ENCODE measurements at places on chromosomes 2 and 18.

GRCh38 chr2:224194161-224194560, 155.1 kb upstream of the SERPINE2 start:
- no peak for DNase-seq

DNA sequence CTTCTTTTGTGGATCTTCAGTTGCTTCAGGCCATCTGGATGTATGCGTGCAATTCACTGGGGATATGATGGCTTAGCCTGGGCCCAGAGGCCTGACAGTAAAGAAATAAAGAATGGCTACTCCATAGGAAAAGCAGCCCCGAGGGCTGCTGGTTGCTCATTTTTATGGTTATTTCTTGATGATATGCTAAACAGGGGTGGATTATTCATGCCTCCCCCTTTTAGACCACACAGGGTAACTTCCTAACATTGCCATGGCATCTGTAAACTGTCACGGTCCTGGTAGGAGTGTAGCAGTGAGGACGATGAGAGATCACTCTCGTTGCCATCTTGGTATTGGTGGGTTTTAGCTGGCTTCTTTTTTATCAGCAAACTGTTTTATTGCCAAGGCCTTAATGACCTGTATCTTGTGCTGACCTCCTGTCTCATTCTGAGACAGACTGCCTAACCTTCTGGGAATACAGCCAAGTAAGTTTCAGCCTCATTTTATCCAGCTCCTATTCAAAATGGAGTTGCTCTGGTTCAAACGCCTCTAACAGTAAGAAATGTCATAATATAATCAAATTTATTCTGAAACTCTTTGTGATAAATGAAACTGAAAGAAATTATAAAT, 60.5 kb downstream of the DSEL start:
- DNase-seq: no peak

DNA sequence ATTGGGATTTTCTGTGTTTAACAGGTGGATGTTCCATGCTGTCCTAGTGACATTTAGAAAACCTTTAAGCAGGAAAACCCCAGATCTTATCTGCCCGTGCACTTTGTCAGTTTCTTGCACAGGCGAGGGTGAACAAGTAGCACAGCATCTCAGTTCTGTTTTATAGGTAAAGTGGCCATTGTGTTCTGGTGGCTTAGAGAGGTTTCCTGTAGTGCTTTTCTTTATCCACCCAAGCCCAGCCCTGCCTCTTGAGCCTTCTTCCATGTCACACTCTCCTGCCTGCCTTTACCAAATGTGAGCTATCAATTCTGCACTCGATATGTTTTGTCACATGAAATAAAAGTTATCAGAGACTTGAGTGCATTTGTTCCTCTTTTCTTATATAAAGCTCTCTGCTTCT, 135.3 kb upstream of the NOSTRIN start:
- DNase-seq: no peak

- no peak for DNase-seq
Observed at GRCh38 chr2:98093611-98094010, 6.6 kb downstream of the VWA3B start.

DNA sequence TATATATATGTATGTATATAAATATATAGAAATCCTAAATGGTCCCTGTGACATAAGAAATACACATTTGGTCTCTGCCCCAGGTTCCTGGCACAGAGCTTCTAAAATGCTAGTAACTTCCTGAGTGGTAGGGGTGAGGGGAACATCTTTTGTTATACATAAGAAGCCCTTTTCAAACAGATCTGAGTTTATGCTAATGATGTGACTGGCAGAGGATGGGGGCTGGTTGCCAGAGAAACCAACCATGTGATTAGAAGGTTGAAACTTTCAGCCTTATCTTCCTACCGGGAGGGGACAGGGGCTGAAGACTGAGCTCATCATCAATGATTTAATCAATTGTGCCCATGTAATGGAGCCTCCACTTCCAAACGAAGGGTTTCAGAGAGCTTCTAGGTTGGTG, 16.3 kb downstream of the MFSD2B start:
- DNase-seq: no peak

GRCh38 chr2:236553522-236553921, 16.1 kb upstream of the ACKR3 start:
- no peak for DNase-seq

- no peak for DNase-seq
Observed at GRCh38 chr2:43184339-43184895, 42.0 kb downstream of the ZFP36L2 start.

DNA sequence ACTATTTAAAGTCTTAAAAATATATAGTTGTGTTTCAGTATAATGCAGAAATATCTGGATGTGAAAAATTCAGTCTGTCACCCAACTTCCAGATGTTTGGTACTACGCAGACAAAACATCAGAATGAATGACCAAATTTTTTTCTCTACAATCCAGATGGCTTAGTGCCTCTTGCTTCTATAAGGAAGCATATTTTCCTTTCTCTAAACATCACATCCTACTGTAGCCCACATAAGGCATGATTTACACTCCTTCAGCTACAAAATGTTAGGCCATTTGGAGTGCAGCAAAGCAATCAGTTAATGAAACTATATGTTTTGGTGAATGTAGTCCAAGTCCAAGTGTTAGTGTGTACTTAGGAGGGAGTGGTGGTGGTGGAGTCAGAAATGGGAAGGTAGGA, 162.9 kb upstream of the SIX2 start:
- DNase-seq: no peak

GRCh38 chr2:112671801-112672200, 26.1 kb downstream of the SLC20A1 start:
- no peak for DNase-seq

DNA sequence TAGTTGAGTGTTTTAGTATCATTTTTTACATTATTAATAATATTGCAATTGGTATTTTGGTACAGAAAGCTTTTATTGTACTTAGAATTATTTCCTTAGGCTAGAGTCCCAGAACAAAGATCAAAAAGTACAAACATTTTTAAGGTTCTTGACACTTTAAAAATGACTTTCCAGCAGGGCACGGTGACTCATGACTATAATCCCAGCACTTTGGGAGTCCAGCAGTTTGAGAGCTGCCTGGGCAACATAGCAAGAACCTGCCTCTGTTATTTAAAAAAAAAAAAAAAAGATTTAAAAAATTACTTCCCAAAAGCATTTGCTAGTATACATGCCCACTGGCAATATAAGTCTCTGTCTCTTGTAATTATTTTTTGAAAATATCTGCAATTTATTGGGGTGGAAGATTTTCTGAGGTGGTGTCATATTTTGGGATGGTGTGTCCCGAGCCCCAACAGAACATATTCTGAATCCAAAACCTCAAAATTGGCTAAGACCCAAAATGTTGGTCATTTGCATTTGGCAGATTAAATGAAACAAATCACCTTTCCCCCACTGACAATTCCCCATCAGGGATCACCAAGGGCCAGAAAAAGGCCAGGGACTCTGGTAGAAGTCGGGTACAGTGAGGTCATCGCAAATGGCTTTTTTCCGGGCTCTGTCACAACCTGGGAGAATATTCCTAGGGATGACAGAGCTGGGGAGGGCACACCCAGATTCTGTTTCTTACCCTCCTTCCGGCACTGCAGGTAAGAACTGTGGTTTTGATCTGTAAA, 42.1 kb downstream of the NIFK start:
- DNase-seq: no peak

DNA sequence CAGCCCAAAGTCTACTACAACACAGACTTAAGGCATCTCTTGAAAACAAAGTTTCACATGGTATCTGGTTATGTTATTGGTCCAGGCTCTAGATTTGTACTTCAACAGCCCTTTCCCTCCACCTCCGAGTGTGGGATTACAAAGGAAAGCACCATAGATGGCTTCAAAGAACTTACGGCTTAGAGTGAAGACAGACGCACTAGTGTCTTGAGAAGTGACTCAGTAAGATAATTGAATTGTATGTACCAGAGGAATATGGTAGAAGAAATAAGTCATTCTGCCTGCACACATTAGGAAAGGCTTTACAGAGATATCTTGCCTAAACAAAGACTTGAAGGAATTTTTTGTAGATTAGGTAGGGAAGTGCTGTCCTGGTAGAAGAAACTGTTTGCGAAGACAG, 392.3 kb upstream of the TNP1 start:
- no peak for DNase-seq

DNA sequence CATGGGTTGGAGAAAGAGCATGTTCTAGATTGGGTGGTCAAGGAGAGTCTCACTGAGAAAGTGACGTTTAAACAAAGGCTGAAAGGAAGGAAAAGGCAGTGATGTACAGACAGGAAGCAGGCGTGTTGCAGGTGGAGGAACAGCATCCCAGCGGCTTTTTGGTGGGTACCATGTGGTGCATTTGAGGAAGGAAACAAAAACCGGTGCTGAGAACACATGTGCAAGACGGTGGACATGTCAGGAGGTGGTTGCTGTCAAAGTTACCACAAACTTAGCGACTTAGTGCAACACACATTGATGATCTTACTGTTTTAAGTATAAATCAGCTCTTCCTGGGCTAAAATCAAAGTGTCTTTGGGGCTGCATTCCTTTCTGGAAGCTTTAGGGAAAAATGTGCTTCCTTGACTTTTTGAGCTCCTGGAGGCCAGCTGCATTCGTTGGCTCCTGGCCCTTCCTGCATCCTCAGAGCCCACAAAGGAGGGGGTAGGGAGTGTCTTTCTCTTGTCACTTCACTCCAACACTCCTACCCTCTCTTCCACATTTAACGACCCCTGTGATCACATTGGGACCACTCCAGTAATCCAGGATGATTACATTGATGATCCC, 380.6 kb downstream of the FBXO15 start:
- DNase-seq: no peak

DNA sequence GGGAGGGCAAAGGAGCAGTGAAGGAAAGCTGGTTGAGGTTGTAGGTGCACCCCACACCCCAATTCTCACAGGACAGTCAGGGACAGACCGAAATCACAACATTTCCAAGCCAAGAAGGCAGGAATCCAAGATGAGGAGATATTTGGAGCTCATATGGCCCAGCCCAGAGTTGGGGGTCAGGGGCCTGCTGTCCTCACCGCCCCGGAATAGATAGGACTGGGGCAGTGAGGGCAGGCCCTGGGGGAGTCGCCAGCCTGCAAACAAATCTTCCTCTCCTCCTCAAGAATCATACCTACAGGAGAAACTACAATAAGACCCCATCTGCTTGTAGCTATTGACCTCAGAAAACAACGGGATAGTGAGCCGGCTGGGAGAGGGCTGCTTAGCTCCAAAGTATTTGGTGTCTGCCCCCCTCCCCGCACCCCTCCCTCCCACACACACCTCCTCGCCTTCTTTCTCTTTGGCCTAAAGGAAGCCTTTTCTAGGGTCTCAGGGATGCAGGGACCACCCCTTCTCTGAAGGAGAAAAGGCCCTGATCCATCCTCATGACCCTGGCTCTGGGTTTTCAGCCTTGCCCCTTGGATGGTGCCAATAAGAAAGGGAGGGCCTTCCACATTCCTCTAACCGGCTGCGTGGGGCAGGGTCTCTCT, 3.8 kb downstream of the EN1 start:
- no peak for DNase-seq

DNA sequence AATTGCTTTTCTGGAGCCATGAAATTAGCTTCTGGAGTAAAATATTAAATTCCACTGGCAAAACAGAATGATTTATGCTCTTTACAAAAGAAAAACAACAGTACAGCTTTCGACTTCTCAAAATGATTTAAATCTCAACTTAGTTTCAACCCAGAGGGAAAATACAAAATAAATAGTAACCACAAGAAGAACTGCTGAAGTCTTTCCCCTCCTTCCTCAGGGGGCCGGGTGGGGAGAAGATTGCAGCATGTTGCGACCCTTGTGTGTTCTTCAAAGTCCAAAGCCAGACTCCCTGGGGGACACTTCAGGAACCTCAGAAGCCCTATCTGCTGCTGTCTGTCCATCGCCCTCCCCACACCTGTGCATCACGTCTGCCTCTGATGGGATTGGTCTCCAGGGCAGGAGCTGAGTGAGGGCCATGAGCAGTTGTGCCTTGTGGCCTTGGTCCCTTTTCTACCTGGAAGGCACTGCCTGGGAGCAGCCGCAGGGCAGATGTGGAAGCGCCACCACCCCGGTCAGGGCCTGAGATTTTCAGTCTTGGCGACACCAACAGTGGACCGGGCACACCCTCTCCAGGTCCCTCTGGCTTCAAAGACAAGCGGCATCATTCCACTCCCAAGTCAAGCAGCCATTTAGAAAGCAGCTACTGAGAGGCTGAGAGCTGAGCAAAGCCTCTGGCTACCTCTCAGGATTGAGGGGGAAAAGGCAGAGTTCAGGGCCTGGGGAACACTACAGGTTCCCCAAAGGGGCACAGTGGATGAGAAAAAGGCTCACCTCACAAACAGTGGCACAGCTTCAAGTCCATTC, 210.1 kb upstream of the RAB6C start:
- DNase-seq: no peak

DNA sequence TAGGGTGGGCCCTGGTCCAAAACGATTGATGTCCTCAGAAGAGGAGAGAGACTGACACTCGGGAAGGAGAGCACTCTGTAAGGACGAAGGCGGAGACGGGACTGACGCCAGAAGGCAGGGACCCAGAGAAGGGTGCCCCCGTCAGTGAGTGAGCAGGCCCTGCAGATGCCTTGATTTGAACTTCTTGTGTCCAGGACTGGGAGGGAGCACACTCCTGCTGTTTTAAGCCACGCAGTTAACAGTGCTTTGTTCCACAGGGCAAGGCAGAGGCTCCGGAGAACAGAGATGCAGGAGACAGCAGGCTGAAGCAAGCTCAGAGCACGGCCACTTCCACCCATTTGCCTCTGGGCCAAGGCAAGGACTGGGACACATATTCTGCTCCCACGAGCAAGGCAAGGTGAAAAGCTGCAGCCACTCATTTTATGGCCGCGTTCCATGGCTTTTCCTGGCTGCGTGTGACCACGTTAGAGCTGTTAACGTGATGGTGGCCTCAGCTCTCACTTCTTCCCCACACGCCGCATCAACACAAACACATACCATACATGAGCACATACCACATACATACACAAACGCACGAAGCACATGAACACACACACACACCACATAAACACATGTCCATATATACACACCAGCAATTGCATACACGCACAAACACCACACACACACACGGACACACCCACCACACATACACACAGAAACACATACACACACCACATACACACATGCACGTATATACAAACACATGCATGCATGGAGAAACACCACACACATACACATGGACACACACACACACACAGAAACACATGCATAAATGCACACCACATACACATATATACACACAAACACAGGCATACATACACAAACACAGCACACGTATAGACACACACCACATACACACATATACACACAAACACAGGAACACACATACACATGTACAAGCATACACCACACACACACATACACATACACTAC, 521.0 kb upstream of the MYT1L start:
- DNase-seq: no peak

- DNase-seq: no peak
Observed at GRCh38 chr2:48982887-48983435, 171.4 kb downstream of the FSHR start.
